ENCODE measurements at places on chromosomes 7 and 10.

DNA sequence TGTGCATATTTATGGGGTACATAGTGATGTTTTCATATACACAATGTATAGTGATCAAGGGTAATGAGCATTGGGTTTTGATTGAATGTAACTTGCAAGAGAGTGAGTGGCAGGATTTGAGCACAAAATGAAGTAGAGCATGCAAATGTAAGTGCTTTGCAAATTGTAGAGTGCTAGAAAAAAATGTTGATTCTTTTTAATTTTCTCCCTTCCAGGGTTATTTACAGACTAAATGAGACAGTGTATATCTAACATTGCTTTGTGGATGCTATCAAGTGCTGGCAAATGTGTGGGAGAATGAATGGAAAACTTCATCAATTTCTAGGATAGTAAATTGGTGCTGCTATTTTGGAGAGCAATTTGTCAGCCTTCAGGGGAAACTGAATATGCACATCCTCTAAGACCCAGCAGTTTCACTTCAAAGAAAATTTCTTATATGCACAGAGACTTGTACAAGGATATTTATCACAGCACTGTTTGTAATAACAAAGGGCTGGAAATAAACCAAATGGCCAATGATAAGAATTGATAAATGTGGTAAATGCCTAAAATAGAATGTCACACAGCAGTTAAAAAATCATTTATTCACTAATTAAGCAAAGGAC lies 120.6 kb upstream of the PLPP4 start:
- DNase-seq: no peak

DNA sequence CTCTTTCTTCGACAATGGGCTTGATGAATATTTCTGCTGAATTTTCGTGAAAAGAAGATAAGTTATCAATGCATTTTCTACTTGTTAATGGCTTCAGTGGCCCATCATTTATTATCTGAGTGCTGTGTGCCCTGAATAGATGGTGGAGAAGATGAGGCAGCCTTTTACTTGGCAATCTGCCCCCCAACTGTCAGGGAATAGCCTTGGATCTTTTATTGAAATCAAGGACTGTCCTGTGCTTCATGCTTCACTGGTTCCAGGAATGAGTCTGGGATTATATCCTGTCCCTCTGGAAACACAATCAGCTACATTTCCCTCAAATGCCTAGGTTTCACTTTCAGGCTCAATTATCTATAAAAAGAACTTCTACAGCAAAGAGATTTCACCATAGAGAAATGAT lies 75.9 kb upstream of the NXPH1 start:
- DNase-seq: no peak

GRCh38 chr10:128466831-128467371 lies 340.7 kb upstream of the MKI67 start:
- DNase-seq: no peak

- DNase-seq: no peak
These were observed 239.8 kb upstream of the TMEM72 start for GRCh38 chr10:44671319-44671718.

DNA sequence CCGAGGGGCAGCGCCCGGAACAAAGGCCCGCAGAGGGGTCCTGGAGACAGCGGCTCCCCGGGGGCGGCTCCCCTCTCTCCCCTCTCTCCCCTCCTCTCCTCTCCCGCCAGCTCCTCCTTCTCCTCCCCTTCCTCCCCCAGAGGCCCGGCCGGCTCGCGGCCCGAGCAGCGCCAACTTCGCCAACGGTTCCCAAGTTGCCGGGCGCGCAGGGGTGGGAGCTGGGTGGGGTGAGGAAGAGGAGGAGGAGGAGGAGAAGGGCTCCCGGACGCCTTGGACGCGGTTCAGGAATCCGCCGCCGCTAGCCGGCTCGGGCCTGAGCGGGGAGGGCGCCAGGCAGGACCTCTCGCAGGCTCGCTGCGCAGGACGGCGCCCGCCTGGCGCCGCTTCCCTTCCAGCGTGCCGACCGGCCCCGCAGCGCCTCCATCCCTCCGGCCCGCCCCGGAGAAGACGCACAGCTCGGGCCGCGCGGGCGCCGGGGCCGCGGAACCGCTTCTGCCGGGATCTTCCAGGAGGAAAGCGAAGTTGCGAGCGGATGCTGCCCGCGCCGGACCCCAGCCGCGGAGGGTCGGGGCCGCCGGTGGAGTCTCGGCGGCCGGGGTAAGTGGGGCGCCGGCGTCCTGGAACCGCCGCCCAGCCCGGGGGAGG lies at the start of gene CHST3:
TSS of gene CHST3 (plus strand) at position 298 of the 645 bp plus-strand sequence. CDS start 41,448 bp downstream, outside the sequence.
- DNase-seq: no peak

DNA sequence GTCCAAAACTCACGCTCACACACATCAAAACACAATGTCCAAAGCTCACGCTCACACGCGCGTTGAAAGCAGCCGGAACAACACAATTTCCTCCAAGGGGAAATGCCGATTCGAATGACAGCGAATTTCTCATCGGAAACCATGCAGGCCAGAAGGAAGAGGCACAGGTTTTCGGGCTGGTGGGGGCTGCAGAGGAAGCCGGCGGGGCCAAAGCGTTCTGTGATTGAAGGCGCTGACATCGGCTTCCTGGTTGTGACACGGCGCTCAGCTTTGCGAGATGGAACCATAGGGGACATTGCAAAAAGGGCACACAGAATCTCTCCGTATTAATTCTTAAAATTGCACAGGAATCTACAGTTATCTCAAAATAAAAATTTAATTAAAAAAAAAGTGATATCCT lies 61.3 kb downstream of the FOXL3 start:
- DNase-seq: peak; percentile 28

- DNase-seq: no peak
These were observed 59.2 kb upstream of the ADCY1 start for GRCh38 chr7:45514944-45515343.

DNA sequence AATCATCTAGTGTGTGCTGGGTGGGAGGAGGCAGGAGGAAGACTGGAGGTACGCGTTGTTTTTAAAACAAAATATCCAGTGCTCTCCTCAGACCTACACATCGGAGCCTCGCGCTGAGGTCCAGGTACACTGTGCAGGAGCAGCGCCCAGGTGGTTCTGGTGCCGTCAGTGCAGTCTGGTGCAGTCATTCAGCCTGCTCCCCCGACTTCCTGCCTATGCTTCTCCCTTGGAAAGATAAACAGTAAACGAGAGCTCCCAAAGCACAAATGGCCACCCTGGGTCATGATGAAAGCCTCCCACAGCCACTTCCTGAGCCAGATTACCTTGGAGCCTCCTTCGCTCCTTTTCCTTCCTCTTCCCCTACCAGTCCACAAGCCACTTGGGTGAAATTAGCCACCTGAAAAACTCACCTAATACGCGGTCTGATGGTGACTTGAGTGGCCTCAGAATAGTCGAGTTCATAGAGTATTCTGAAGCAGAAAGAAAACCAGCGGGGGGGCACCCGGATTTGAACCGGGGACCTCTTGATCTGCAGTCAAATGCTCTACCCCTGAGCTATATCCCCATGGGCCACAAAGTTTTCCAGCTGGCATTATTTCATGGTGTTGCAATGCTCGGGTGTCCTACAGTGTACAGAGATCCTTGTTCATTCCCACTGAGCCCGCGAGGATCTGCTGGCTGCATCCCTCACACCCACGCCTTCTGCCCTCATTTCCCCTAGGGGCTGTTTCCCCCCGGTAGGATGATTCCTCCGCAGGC lies 82.5 kb downstream of the ZNF467 start:
- DNase-seq: peak; percentile 17

GRCh38 chr7:127933146-127933545 lies 98.1 kb downstream of the LRRC4 start:
- DNase-seq: no peak

GRCh38 chr10:80416479-80417098 lies 8.2 kb downstream of the PRXL2A start:
- no peak for DNase-seq

DNA sequence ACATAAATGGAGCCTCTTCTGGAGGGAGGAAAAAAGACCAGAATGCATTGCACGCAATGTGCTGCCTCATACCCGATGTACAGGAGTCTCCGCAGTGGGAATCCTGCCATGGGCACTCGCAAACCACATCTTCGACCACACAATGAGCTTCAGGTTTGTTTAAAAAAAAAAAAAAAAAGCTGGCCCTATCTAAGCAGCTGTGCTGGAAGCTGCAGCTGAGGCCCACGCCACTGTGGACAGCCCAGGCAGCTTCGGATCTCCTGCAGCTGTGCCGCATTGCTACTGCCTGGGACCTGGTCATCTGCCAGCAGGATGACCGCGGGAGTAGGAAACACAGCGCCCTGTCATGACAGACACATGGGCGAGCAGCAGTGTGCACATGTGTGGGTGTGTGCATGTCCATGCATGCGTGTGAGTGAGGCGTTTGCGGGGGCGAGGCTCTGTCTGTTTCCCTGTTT lies 26.0 kb downstream of the EN2 start:
- DNase-seq: no peak

- no peak for DNase-seq
These were observed 93.0 kb downstream of the NHLRC2 start for GRCh38 chr10:113947184-113948041.

DNA sequence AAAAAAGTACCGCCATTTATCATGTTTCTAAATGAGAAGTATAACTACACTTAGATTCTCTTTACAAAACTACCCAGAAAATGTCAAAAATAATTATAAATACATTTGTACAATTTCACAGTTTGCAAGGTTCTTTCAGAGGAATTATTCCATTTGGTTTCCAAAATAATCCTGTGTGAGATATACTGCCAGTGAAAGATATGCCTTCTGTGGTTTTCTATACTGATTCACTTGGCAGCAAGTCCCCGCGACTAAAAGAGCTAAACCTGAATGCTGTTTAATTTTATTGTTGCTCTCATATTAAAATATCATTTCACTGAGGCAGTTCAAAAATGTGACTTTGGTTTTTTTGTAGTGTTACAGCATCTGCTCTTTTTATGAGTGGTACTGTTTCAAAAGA lies 364.9 kb upstream of the PLXDC2 start:
- DNase-seq: no peak

- DNase-seq: no peak
These were observed 5.6 kb downstream of the NPC1L1 start for GRCh38 chr7:44535348-44536064.

DNA sequence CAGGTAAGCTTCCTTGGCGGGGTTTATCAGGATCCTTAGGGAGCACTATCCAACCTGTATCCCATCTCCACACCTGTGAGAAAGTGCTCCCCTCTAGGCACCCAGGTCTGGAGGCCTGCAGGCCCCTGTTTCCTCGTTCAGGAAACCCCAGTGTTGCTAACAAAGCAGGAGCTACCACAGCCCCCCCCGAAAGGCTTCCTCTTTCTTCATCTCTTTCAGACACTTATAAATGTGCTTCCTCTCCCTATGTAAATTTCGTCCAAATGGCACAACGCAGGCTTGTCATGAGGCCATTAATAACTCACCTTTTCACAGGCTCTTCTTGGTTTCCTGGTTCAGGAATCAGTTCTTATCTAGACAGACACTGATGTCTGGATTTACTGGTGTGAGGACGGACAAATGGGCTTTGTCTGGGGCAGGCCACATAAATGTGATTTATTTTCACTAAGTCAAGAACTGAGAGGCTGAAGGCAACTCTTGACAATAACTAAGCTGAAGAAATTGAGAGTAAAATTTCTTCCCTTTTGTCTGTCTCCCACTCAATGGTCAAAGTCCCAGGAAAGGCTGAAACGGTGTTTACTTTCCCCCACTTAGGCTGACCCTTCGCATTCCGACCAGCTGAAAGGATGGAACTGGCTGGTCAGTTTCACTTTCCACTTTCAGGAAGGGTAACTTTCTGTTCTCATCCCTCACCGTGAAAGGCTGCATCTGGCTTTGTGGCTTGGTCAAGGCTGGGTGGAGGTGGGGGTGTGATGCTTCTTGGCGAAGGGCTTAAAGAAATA lies 46.8 kb downstream of the PIK3AP1 start:
- DNase-seq: no peak

- DNase-seq: no peak
These were observed 691 bp upstream of the PPA1 start for GRCh38 chr10:70233939-70234300.

DNA sequence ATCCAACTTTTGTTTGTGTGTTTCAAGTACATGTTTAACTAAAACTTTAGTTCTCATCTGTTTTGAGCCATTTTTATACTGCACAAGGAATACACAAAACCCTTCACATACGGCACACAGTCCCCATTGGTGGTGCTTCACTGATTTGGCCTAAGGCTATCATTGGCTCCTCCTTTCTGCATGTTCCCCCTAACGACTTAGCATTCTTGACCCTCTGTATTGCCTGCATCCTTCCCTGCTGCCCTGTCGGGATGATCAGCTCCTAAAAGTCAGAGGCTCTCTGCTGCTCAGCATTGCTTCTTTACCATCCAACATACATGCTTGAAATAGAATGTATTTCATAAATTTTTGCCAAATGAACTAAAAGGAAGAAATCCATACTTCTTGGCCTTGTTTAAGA lies 111.4 kb upstream of the ABCB5 start:
- no peak for DNase-seq

GRCh38 chr7:131538813-131539179 lies 17.6 kb downstream of the PODXL start:
- no peak for DNase-seq

GRCh38 chr7:34837316-34837715 lies 179.3 kb downstream of the NPSR1 start:
- no peak for DNase-seq

DNA sequence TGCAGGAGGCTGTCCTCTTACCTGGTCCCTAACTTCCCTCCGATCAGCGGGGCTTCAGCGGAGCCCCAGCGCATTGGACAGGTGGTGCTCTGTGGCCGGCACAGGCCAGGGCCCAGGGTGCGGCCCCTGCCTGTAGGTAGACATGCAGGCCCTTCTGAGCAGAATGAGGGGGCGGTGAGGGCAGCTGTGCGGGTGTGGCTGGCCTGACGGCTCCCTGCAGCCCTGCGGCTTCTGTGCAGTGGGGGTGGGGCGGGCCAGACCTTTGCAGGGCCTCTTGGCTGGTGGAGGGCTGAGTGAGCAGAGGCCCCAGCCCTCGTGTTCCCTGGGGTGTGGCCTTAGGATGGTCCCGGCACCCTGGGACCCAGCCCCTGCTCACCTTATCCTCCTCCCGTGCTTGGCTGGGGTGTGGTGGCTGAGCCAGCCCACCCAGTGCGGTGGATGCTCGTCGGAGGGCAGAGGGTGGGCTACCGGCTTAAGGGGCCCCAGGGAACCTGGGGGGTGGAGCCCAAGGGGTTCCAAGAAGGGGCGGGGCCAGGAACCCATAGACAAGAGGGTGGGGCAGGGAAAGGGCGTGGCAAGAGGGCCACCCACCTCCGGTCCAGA lies 175.2 kb upstream of the TNRC18 start:
- DNase-seq: no peak

GRCh38 chr10:128456271-128456670 lies 330.0 kb upstream of the MKI67 start:
- DNase-seq: no peak

DNA sequence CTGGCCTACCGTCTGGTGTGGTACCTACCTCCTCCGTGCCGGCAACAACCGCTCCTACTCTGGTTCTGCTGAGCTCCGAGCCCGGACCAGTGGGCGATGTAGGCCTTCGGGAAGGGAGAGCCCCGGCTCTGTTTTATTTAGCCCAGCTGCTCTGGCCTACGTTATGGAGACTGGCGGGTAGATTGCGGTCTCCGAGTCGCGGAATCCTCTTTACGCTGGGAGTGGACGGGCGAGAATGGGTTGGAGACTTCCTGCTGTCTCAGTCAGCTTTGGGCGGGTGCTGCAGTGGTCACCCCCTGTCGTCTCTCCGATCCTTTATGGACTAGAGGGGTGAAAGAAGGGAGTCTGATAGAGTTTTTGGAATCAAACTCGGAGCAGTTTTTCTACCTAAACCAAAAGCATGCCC lies 406 bp downstream of the CBLL1 start:
- DNase-seq: no peak

GRCh38 chr7:63900394-63901203 lies 98.0 kb upstream of the ZNF722 start:
- DNase-seq: peak; percentile 80

GRCh38 chr10:101694674-101695403 lies at the start of gene FBXW4:
TSS of gene FBXW4 (minus strand) at chr10:101695170. CDS start at chr10:101695105, 65 bp downstream.
- DNase-seq: peak; percentile 52
